Epithelial cell of esophagus (primary cell): ENCODE measurements at places on chromosomes 7 and 10.

DNA sequence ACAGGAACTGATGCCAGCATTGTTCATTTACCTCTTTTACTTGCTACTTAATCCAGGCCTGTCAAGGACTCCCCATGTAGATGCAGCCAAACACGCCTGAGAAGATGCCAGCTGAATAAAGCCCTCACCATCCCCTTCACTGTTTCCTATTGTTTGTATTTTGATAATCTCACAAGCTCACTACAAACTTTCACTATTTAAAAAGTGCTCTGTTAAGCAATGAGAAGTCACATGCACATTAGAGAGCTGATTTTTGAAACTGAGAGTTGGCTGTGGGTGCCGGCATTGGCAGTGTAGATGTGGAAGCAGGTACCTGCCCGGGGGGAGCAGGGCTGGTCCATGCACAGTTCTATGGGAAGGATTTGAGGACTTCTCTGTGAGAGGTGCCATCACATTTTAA, 169.8 kb upstream of the GRB10 start:
- no peak for DNase-seq

DNA sequence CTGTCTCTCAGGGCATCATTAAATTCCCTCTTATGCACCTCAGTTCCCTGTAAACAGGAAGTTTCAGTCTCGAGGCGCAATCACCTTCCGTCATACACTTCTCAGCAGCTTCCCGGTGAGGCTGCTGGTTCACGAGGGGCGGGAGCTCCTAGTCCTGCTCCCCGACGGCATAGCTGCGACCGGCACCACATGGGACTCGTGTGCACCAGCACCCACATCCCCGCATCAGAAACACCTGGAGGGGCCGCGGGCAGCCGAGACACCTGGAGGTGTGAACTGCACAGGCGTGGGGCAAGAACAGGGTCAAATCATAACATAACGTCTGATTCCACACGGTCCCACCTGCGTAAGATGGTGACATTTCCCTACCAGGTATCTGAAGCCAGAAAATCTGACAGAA, 52.7 kb downstream of the DIP2C start:
- DNase-seq: no peak

- no peak for DNase-seq
These were observed 231.0 kb downstream of the DIP2C start for GRCh38 chr10:458421-458851.

GRCh38 chr7:155653803-155654202, 9.3 kb downstream of the RBM33 start:
- DNase-seq: peak; percentile 89
